Hippocampal formation (tissue), 2 donors: ENCODE measurements at places on chromosomes 7 and 10.

DNA sequence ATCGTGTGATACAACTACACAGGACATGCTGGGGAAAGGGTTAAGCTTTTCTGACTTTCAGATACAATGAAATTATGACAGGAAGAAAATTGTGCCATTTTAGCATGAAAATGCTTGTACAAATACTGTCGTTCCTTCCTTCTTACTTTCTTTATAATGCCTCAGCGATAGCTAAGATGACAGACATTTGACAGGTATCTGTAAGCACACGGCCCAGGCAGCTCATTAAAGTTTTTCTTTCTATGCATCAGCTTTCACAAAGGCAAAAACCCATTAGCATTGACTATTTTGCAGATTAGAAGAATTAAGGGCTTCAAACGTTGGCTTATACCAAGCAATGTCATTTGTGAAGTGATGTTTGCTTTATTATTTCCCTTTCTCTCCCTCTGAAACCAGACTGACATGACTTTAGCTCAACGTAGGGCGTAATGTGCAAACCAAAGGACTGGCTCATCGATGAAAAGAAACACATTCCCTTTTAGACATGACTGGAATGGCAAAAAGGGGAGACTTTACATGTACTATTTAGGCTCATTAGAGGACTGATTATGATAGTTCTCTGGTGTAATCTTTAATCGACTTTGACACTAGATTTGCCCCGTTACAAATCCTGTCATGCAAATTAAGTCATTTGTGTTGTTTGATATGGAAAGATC, 258.4 kb upstream of the SP8 start:
- no peak for DNase-seq

DNA sequence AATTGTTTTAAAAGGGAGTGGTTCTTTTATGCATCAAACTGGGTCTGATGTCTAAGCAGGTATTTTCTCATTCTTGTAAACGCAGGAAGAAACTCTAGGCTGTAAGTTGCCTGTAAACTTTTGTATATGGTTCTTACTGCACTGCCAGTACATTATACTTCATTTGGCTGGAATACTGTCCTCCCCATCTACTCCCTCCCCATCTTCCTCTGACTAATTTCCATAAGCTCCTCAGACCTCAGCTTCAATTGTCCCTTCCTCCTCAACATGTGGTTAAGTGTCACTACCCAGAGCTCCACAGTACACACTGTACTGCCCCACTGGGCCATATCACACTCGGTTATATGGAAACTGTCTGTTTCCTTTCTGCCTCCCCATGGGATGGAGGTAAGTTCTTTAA, 161.4 kb upstream of the MDFIC start:
- no peak for DNase-seq

- no peak for DNase-seq
These were observed 168.4 kb upstream of the NPVF start for GRCh38 chr7:25396668-25397067.

DNA sequence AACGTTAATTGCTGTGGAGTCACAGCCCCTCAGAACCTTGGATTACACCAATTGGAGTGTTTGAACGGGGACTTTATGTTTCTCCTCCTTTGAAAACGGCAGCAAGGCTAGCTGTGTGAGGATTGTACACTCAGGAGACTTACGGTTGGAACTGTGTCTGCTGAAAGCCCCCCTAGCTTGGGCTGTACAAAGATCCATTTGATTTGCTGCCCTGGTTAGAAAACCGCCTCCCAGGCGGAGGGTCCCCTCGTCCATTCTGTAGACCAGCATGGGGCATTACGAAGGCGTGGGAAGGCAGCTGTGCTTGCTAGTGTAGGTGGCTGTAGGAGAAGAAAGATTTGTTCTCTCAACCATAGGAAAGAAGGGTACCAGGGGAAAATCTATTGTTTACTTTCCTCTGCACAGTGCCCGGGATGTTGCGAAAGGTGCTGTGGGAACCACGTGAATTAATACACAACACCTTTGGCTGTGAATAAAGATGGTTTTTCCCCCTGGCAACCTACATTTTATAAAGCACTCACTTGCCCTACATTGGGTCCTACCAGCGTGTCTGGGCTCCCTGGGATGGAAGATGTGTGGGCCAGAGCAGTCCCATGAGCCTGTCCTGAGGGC, 73.4 kb upstream of the BTBD16 start:
- DNase-seq = no peak

DNA sequence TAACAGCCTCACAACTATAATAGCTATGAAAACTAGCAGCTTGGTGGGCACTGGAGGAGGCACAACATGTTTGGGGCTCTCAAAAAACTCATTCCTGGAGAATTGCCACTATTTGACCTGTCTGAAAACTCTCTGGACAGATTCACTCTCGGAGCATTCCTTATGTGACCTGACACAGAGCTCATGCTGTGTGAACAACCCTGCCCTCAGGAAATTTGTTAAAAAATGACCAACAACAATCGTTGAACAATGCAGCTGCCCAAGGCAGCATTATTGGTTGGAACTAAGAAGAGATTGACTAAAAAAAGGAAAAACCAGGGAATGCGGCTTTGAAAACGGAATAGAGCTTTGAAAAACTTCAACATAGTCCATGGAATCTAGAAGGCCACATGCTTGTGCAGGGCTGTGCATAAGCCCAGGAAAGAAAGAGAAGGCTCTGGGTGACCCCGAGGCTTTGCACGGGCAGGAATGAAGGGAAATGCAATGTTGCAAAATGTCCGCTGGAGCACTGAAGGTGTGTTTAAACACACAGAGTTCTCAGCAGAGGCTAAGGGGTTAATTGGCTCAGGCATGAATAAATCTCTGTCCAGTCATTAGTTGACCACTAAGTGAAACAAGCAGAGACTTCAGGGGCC, 52.8 kb downstream of the NAMPT start:
- DNase-seq = no peak

DNA sequence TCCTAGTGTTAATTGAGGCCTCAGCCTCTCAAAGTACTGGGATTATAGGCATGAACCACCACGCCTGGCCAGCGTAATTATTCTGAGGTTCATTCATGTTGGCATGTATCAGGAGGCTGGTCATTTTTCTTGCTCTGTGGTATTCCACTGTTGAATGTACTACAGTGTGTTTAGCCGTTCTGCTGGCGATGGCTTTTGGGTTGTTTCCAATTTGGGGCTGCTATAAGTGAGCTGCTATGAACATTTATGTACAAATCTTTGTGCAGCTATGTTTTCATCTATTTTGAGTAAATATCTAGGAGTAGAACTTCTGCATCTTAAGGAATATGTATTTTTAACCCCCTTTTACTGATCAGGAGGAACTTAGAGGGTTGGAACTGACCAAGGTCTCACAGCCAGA, 145.8 kb downstream of the AUTS2 start:
- no peak for DNase-seq

- DNase-seq = no peak
These were observed 68.5 kb downstream of the TET1 start for GRCh38 chr10:68628576-68629127.

DNA sequence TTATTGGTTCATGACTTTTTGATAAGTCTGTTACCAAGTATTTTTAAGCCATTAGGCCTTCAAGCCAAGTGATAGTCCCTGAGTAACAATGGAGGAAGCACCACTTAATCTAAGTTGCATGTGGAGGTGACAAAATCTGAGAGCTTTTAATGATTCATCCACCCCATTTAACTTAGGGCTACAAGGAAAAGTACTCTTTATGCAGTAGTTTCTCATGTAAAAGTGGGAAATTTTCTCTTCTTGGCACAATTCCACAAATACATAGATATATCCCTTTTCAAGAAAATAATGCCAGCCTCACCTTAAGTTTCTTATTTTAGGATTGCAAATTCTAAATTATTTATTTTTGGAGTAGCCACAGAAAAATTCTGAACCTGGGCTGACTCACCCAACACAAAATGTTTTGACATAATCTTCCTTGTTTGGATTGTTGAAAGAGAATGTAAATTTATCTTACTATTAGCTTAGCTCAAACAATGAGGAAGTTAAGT, 85.7 kb downstream of the SUGCT start:
- DNase-seq = no peak
